HFF-Myc (cell line): ENCODE measurements at places on chromosomes 11 and 22.

DNA sequence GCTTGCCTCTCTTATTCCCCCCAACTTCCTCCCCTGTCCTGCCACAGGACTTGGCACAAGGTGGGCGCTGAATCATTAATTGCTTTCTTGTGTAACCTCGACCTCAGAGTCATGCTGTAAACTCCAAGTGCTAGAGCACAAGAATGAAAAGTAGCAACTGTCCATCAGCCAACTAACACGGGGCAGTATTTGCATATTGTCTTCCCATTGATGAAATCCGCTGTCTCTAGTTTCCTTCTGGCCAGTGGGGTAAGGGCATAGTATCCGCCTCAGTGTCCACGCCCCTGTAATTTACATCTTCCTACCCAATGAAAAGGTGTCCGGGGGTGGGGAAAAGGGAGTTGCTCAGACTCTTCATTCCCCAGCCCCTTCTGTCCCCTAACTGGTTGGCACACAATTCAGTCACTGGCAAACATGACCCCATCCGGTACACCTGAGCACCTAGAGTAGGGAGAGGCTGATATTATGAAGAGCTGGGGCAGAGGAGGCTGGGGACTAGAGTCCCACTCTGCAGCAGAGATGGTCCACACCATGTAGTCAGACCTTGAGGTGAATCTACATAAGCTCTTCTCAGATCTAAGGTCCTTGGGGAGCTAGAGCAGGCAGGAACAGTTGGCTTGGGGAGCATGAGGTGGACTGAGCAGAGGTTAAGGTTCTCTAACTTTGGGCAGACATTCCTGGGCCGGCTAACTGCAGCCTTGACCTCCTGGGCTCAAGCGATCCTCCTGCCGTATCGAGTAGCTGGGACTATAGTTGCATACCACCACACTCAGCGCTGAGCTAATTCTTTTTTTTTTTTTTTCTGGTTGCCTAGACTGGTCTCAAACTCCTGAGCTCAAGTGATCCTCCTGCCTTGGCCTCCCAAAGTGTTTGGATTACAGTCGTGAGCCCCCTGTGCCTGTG, 6.8 kb upstream of the GGA1 start:
- DNase-seq, result no peak

DNA sequence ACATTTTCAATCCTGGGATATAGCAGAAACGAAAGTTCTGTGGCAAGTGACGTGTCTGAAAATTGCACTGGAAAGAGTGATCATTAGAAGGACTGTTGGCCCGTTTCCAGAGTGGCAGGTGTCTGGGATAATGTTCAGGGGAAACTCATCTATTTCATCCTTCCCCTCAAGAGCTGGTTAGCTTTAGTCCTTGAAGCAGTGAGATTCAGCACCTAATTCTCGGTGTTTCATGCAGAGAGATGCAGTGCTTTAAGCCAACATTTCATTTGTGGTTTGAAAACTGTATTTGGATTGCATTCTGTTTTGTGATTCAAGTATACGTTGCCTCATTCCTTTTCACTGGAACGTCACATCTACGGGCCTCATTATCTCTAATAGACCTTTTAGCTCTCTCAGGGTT, 205.0 kb upstream of the RAG2 start:
- DNase-seq, result no peak

- DNase-seq, result no peak
These were observed 1133.3 kb downstream of the BRD1 start for GRCh38 chr22:48694296-48694883.

DNA sequence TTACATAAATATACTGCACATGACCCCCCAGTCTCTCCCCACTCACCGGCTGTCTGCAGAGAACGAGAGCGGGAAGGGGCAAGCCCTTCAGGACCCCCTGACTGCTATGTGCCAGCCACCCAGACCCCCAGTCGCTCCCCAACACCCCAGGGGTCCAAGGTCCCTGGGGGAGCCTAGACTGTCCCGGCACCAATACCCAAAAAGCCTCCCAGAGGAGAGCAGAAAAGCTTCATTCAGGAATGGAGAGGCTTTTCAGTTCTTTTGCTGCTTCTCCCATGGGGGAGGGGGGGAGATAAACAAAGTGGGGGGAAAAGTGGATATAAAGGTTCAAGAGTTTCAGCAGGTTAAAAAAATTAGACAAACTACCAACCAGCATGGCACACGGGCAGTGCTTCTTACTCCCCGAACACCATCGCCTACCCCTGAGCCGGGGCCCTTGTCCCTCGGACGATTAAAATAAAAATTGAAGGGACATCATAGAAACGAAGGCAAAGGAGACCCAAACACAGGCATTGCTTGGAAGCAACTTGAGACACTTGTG, 1.3 kb downstream of the CSNK1E start:
- DNase-seq, result no peak

DNA sequence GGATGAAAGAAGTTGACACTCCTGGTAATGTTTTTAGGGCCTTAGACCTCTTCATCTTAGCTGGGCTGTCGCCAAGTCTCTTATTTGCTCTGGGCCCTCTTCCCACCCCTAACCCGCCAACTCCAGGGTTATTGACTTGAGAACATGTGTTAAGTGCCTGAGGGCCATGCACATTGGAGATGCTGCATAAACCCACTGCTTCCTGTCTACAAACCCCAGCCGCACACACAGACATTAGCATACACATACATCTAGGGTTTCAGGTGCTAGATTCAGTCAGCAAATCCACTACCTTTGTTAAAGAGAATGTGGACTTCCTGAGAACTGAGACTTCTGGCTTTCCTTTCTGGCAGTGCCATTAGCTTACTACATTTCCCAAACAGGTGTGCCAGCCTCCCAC, 817 bp downstream of the PANX3 start:
- no peak for DNase-seq

- peak; percentile 29 for DNase-seq
These were observed 569 bp downstream of the FAM76B start for GRCh38 chr11:95788921-95789505.

DNA sequence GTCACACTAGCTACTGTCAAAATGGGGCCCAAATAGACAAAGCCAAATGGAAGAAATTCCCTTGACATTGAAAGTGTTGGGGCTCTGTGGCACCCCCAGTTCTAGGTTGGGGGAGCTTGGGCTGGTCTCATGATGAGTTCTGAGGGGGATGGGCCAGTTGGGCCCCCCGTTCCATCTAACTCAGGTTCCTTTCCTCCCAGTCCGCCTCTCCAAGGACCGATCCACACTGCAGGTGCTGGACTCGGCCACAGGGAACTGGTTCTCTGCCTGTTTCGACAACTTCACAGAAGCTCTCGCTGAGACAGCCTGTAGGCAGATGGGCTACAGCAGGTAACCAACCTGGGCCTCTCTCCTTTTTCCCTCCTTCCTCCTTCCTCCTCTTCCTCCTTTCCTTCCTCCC, 17.7 kb upstream of the SMIM35 start:
- no peak for DNase-seq

DNA sequence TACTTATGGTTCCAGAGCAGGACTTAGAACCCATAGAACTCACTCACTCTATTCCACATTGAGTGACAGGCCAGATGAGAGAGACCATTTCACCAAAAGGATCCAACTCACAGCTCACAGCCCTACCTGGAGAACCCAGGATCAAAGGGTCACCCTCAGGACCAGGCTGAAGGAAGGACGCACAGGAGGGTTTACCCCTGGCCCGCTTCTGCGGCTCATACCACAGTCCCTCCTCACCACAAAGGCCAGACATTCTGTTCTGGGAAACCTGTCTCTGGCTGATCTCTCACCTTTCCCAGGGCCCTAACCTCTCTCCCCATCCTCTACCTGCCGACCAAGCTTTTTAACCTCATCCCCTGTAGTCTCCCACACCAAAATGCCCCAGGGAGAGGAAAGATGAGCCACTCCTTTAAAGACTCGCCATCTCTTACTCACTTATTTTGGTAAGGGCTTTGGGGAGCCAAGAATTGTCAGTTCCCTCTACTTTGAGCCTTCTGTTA, 4.7 kb downstream of the FOSL1 start:
- DNase-seq, result no peak

- DNase-seq, result no peak
These were observed 76.7 kb downstream of the TRIM29 start for GRCh38 chr11:120061036-120061760.

GRCh38 chr22:27318516-27318915, 483.0 kb downstream of the MN1 start:
- DNase-seq, result peak; percentile 12

DNA sequence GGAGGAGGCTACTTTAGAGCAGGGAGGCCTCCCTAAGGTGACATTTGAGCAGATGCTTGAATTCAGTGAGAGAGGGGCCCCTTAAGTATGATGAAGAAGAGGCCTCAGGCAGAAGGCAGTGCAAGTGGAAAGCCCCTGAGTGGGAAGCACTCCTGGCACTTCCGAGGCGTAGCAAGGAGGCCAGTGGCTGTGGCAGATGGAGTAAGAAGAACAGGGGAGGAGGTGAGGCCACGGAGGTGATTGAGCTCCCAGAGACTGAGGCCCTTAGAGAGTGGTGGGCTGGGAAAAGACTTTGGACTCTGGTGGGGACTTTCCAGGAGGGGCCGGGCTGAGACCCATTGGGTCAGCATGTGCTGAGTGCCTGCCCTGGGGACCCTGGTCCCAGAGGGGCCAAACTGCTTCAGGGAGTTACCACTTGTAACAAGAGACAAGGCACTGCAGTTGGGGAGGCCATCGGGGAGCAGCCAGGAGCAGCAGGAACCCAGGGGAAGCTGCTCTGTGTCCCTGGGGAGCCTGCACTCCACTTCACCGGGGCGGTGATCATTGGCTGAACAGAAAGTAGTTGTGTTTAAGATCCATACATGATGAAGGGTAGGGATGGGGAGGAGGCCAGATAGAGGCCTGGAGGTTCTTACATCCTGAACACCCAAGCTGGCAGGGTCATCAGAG, 2.5 kb upstream of the CENPM start:
- DNase-seq, result no peak

DNA sequence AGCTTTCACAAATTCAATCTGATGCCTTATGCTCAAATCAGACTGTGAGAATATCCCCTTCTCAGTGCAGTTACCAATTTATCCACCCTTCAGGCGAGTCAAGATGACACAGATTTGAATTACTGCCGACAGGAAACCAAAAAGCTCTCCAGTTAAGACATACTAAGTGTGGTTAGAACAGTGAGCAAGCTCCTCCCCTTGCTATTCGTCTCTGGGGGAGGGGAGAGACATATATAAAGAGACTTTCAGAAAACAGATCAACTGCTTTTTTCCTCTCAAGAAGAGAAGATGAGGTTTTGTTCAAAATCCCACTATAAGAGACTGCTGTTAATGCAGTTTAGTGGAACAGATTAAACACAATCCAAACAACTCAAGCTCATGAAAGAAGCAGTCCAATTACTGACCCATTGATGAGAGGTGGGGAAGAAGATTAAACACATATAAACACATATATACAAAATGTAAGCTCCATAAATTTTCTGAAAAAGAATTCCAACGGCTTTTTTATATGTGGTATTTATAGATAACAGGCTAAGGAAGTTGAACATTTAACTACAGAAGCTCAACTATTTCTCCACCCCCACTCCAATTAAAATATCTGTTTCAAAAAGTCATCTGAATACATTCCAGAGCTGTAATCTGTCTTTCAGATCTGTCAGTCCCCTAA, 102.7 kb downstream of the MRTFA start:
- no peak for DNase-seq

DNA sequence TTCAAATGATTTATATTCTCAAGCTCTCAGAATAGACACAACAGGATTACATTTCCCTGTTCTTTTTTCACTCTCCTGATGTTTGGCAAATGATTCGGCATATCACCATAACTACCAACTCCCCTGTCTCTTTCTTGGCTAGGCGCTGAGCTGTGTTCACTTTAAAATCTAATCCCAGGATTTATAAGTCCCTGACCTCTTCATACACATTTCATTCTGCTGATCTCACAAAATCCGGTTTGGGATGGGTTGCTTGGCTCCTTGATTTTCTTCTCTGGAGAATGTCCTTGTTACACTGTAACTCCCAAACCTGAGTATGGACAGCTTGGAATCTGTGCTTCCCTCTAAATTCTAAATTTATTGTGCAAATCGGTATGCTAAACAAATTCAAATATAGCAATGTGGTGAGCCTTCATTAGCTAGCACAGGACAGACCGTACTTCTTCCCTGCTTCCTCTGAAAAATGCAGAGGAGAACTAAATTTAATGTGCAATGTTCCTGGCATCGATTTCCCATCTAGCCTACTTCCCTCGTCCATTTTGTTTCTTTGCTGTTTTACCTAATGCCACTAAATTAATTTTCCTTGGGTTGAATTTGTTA, 858.5 kb upstream of the FAT3 start:
- no peak for DNase-seq

DNA sequence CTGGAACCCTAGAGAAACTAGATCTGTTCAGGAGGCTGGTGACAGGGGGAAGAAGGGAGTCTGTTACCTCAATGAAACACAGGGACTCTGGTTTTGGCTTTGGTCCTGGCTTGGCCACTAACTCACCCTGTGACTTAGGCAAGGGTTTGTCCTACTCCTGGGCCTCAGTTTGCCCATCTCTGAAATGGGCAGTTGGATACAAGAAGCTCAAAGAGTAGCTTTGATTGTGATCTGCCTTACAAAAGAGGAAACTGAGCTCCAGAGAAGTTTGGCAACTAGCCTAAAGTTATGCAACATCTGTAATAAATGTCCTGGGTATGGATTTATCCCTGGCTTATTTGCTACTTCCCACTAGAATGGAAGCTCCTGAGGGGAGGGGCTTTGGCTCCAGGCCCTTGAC, 24.0 kb upstream of the LMO1 start:
- DNase-seq, result no peak

- peak; percentile 47 for DNase-seq
These were observed at the start of gene TCN2 for GRCh38 chr22:30606455-30607299. Gene TCN2, plus strand, starts transcription at chr22:30607174. Its CDS starts 158 bp downstream, at chr22:30607332.

DNA sequence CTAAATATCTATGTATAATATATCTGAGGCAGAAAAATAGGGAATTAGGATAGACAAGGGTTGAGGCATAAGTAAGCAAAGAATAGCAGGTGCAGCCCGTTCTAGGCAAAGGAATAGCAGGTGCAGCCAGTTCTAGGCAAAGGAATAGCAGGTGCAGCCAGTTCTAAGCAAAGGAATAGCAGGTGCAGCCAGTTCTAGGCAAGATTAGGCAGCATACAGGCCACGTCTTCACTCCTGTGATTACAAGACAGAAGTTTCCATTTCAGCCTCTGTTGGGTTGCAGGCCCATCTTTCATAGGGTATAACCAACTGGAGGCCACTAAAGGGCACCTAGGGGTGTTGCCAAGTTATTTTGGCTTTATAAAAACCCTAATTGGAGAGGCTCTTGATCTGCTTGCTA, 28.8 kb upstream of the CHORDC1 start:
- DNase-seq, result no peak

GRCh38 chr22:49010901-49011300, 816.8 kb downstream of the BRD1 start:
- DNase-seq, result no peak

GRCh38 chr22:30305519-30305905, 16.2 kb upstream of the CASTOR1 start:
- no peak for DNase-seq

GRCh38 chr22:48849219-48849912, 978.3 kb downstream of the BRD1 start:
- no peak for DNase-seq

DNA sequence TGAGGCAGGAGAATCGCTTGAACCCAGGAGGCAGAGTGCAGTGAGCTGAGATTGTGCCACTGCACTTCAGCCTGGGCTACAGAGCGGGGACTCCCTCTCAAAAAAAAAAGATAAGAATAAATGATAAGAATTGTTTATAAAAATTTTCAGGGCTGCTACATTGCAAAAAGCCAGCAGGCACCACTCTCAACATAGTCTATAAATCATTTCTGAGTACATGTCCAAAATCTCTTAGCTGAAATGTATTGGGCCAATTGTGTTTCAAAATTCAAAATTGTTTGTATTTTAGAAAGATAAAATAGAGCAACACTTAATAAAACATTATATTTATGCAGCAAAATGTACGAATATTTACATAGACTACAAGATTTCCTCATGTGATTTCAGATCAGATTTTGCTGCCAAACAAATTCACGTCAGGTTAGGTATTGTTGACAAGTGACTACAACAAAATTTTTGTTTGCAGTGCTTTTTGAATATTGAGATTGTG, 13.9 kb downstream of the PGR start:
- no peak for DNase-seq
